ENCODE measurements at places on chromosomes 2 and 18.

DNA sequence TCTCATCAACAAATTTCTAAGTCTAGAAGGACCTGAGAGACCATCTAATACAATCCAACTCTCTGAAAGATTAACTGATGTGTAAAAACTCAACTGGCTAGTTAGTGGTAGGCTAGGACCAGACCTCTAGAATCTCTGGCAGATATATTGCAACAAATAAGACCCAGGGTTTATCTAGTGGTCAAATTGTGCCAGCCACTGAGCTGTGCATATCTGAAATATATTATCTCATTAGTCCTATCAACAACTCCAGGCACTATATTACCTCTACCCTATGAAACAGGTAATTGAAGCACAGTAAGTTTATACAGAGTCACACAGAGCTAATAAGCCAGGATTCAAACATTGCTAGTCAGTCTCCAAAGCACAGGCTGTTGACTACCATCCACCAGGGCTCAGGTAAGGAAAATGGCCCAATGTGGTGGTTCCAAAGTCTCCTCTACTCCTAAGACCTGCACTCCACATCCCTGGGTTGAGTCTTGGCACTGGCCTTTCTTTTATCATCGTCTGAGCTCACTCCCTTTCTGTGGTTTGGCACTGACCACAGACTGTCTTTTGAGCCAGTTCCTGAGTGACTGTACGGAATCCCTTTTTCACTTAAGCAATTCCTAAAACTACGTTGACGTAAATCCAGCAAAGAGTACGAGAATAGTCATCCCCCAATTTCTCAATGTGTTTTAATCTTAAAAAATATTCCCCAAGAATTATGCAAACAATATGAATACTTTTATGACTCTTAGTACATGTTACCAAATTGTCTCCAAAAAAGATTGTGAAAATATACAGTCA is 11.9 kb upstream of the PID1 start:
- no peak for DNase-seq

DNA sequence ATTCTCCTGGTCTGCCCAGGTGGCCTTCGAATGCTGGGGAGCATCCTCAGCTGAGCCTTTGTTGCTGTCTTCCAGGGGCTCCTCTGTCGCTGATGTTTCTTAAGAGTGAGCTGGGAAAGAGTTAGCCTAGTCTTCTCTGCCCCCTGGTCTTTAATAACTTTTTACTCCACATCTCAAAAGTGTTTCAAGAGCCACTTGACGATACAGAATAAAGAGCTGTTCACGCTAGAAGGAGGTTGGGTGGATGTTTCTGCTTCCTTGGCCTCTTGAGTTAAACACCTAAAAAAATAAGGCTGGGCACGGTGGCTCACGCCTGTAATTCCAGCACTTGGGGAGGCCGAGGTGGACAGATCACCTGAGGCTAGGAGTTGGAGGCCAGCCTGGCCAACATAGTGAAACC is 2.8 kb upstream of the BUB1 start:
- DNase-seq: no peak

DNA sequence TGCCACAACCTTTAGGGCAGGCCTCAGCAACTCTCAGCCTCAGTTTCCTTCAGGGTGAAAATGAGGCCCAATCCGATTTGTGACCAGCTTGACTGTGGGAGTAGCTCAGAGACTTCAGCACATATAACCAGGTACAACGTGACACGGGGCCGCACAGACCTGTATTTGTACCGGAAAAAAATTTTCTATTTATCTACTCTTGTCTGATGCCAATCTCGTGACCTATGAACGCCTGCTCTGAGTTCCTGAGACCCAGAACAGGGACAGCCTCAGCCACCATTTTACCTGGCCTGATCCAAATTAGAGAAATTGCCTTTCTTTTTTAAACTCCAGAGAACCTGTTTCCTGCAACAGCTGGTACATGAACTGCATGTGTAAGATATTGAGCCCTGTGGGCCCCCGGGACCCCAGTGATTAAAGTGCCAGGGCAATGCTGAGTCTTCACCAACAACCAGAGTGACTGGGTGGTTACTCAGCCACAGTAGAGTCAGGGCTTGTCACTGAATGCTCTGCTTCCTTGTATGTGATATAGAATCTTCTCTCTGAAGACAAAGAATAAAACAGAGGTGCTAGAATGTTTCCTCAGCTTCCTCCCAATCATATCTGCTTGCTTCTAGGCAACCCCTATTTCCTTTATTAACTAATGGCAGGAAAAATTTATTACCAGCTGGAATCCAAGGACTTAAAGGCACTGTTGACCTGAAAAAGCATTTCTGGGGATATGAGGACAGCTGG is 47.8 kb upstream of the FZD7 start:
- no peak for DNase-seq

DNA sequence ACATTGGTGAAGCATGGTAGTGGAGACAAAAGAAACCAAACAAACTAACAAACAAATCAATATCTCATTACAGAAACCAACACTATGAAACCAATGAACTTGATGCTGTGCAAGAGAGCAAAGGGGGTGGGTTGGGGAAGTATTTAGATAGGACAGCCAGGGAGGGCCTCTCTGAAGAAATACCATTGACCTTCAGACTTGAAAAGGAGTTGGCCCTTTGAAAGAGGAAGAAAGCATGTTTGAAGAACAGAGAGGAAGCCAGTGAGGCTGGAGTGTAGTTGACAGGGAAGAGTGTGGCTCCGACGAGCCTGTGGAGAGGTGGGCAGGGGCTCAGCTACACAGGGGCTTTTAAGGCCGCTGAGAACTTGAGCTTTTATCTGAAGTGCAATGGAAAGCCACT is 151.0 kb upstream of the GATA6 start:
- DNase-seq: no peak

DNA sequence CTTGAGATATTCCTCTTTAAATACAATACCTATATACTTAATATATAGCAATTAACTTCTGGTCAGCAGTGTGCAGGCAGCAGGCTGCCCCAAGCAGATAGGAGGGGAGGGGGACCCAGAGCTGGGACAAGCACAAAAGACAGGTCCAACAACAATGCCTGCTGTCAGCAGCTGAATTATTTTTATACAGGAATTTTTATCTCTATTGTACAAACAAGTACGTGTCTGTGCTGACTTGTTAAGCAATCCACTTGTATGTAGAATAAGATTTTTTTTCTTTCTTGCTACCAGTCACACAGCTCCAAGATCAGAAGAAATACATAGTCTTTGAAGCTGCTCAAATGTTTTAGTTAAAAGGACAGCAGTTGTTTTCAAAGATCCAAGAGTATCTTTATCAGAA is 16.7 kb downstream of the BCL11A start:
- no peak for DNase-seq

DNA sequence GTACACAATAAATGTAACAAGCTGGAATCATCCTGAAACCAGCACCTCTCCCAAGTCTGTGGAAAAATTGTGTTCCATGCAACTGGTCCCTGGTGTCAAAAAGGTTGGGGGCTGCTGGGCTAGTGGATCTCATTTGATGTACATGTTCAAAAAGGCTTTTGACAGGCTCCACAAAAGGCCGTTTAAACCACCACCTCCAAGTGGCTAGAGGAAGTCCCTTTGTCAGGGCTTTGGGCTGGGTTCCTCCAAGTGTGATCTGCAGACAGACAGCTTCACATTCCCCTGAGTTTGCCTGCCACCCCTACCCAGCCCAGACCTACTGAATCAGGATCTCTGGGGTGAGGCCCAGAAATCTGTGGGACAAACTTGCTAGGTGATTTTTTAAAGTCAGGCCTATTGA is 84.7 kb downstream of the TGFA start:
- DNase-seq: no peak

DNA sequence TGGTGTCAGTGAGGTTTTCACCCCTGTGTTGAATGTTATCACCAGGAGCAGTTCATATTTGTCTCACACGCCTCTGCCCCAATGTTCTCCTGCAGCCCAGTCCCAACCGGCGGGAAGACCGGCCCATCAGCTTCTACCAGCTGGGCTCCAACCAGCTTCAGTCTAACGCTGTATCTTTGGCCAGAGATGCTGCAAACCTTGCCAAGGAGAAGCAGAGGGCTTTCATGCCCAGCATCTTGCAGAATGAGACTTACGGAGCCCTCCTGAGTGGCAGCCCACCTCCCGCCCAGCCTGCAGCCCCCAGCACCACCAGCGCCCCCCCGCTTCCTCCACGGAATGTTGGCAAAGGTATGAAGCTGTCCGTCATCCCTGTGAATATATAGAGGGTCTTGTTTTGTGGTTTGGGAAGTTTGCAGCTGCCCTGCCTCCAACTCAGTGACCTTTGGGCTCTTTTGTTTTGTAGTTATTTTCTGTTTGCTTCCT is 35.1 kb downstream of the ITGB1BP1 start:
- DNase-seq: no peak

- no peak for DNase-seq
These were observed 11.2 kb downstream of the IL18RAP start for GRCh38 chr2:102433973-102434654.

DNA sequence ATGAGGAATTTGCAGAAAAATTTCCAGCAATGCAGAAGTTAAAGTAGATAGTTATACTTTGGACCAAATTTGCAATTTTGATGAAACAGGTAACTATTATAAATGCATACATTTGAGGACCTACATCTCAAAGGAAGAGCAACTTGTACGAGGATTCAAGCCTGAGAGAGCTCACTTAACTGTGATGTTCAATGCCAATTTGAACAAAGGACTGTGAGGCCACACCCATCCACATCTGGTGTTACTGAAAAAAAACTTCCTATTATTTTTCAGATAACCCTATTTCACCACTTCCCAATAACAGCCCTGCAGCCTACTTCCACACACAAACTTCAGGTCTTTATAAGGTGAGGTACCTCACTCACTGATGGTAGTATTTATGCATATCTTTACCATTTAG is 203.5 kb upstream of the NABP1 start:
- DNase-seq: no peak

DNA sequence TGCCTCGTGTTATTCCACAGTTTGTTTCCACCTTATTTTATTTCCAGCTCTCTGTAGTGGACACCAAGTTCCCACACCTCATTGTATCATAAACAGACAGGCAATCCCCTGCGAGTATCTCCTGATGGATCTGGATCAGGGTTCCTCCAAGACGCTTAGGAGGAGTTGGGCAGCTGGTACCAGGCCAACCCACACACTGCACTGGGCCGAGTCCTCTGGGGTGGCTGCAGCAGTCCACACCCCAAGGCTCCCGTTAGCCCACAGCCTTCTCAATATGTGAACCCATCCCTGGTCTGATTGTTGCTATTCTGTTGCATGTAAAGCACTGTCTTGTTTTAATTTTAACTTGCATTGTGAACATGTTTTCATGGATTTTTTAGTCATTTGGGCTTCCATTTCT is 178.8 kb upstream of the RAB6C start:
- DNase-seq: no peak

DNA sequence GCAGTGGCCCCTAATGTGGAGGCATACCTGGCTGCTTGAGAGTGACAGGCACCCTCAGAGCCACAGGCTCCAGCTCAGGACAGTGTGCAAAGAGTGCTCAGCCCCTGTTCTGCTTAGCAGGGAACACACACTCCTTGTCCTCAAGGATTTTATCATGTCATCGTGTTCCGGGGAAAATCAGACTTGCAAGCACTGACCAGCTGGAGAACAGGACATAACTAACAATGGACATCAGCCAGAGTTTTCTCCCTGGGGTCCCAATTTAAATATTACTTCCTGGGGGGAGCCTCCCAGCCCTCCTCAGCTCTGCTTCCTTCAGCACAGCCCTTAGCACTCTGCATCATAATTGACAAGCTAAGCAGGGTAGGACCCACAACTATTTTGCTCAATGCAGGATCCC is 175.4 kb upstream of the ACAA2 start:
- DNase-seq: no peak

GRCh38 chr2:72971036-72971435 is 53.7 kb downstream of the EMX1 start:
- DNase-seq: no peak

DNA sequence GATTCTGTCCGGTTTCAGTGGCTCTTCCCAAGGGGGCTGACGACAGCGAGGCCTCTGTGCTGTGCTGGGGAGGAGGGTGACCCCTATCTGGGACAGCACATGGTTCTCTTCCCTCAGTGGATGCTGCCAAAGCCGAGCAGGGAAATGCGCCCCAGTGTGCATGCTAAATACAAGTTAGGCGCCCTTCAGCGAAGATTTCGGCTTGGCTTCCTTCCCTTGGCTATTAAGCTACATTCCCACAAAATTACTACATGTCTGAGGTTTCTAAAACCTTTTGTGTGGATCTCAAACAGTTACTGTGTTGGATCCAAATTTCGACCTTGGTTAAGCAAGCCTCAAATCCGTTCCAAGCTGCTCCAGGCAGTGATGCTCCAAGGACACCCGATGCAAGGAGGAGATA is 440.3 kb downstream of the NRXN1 start:
- no peak for DNase-seq

- DNase-seq: no peak
These were observed 1572.1 kb upstream of the LRRTM1 start for GRCh38 chr2:81876624-81877023.

DNA sequence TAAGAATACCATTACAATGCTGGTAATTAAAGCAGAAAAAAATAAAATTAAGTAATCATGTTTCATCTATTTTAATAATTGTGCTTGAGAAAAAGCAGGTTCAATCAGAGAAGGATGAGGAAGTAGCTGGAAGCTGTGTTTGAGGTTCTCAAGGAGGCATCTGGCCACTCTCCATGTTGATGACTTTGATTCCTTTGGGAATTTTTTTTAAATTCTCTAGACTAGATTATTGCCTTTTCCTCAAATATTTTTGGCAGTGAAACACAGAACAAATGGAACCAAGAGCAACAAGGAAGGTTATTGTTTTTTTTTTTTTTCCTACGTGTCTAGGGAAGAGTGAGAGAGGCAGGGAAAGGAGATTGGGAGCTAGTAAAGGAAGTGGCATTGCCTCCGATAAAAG is 99.9 kb upstream of the NRP2 start:
- DNase-seq: no peak

DNA sequence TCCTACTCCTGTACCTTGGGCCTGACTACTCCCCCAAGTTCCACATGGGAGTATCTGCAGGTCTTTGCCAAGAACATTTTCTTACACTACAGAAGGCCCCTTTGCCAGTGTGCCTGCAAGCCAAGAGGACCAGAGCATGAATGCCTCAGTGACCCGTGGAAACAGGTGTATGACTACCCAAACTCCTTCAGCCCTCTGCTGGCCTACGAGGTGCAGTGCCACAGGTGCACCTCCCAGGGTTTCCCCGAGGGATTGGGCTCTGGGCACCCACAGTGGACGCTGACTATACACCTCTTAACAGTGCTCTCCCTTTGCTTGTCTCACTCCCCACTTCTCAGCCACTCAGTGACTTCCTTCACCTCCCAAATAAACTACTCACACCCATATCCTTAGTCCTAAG is 91.4 kb downstream of the COL6A3 start:
- no peak for DNase-seq

GRCh38 chr18:11119550-11119949 is 29.8 kb downstream of the PIEZO2 start:
- DNase-seq: peak; percentile 41

DNA sequence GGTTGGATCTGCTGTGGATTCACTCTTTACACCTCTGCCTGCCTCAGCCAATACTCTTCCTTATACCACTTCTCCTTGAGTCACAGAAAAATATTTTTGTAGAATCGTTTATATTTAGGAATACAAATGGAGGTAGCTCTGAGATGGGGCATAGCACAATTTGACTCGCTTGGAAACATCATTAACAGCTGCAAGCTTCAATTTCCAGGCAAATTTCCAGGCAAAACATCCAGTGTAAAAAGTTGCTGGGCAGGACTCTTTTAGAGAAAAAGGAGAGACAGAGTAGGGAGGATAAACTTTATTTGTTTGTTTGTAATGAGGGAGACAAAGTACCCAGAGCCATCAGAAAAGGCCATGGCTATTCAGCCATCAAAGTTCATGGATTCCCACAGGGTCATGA is 74.4 kb upstream of the SOX11 start:
- no peak for DNase-seq

GRCh38 chr2:29628108-29628745 is 293.2 kb downstream of the ALK start:
- no peak for DNase-seq

Measured in frontal cortex (tissue), 4 donors.